Astrocyte (in vitro differentiated cells and primary cell): ENCODE measurements at places on chromosomes 1 and 21.

GRCh38 chr1:82455342-82455741 lies 654.6 kb downstream of the ADGRL2 start:
- DNase-seq: no peak

DNA sequence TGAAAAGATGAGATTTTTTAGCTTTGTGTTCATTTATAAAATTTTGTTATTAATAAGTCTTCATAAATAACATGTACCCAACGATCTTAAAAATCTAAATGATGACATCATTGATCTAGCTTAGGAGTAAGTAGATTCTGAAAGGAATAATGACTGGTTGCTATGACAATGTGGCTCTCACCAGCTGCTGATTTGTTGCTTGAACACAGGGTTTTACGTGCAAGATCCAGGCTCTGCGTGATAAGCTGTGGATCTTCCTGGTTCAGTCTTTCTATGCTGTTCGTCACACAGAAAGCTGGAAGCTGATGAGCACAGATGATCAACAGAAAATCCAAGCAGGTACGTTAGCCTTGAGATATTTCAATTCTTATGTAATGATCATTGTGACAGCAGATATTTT lies 49.1 kb upstream of the C1orf146 start:
- DNase-seq: peak; percentile 6

- DNase-seq: no peak
Measured at GRCh38 chr1:244980605-244981004, 116.3 kb upstream of the HNRNPU start.

DNA sequence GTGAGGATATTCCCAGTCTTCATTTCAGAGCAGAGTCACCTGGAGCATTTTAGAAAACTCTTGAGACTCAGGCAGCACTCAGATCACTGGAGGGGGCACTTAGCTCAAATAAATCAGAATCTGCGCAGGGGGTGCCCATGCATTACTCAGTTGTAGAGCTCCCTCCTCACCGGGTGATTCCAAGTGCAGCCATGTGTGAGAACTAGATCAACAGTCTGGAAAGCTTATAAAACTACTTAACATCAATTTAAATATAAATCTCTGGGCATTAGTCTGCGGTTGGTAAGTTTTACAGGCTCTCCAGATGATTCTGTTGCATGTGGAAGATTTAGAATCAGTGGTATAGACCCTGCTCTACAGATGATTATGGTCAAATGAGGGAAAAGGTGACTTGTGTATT lies 128.6 kb downstream of the ST6GALNAC3 start:
- no peak for DNase-seq

- no peak for DNase-seq
Measured at GRCh38 chr1:221850470-221851187, 108.7 kb upstream of the DUSP10 start.

- no peak for DNase-seq
Measured at GRCh38 chr1:185495007-185495406, 178.0 kb upstream of the IVNS1ABP start.

- DNase-seq: peak; percentile 32
Measured at GRCh38 chr1:10835822-10836421, 39.5 kb upstream of the CASZ1 start.

- no peak for DNase-seq
Measured at GRCh38 chr1:12037486-12038355, 18.4 kb downstream of the MIIP start.

GRCh38 chr21:46217511-46218196 lies 10.9 kb downstream of the LSS start:
- no peak for DNase-seq

DNA sequence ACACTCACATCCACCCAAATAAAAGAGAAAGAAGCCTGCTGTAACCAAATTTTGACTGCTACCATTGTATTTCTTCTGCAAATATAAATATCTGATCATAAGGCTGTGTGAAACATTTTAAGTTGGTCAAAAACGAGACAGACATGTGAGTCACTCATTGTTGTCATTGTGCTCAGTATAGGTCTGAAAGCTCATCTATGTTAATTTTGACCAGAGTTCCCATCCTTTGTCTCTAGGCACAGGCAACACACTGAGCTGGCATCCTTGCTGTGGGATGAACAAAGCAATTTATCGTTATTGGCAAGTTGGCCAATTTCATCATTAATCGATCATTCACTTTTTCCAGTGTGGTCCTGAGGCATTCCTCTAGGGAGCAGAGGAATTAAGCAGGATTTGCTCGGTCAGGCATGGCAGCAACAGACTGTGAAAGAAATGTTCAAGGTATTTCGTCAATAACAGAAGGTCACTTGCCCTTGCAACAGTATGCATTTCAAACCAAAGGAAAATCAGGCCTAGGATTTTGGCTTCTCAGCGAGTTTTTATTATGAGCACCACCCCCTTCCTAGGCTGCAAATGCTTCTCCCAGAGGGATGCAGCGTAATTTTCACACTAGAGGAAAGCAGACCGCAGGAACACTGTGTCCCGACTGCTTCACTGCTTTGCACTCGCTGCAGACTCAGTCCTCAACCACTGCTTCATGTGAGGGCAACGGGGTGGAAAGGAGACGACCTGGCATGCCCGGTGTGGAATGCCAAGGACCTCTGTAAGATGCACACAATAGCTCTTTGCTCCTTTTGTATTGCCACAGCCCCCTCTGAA lies 87.9 kb upstream of the SMYD2 start:
- no peak for DNase-seq

DNA sequence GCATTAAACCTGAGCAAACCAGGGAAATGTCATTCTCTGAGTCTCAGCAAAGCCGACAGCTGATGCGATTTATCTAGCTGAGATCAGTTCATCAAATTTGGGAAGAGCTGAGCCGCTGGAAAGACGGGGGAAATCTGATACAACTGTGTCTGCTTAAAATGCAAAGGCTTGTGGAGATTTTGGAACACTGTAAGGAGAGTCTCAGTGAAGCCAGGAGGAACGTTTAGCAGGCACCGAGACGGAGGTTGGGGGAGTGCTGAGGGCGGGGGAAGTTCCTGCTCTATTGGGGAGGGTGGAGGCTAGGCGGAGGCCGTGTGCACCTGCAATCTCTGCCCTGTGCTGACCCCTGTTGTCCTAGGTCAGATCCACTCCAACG lies 143.2 kb upstream of the CSF3R start:
- DNase-seq: no peak
